Activated T-cell treated with anti-CD3 and anti-CD28 coated beads for 1 hour (primary cell): ENCODE measurements at places on chromosomes 7 and 10.

DNA sequence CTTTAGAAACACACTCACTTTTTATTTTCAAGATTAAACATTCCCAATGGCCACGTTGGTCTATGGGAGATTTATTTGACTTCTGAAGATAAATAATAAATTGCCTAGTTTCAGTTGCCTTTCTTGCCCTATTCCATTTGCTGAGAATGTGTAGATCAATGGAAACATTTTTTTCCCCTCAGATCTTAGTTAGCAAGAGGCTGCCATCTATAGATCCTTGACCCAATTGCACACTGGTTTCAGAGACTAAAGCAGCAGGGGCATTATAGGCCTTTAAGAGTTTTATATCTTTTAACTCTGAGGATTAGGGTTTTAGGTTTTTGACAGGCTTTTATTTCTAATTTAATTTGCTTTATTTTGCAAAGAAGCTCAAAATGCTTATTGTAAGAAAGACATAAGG is 163.2 kb upstream of the GPR26 start:
- no peak for DNase-seq

DNA sequence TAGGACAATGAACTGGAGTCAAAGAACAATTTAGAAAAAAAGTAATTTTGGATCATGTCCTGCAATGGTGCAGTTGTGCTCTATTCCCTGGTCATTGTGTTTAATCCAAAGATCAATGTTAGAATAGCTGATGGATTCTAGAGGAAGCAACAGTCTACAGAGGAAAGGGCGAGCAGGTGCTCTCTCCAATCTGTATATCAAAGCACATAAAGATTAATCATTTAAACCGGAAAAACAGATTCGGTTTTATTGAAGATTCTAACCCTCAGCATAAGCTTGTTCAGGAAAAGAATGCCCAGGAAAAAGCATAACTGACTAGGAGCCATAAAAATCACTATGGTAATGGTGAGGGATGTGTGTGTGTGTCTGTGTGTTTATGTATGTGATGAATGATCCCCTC is 110.3 kb downstream of the MALRD1 start:
- no peak for DNase-seq

GRCh38 chr7:3825491-3825890 is 524.4 kb downstream of the SDK1 start:
- DNase-seq: no peak

DNA sequence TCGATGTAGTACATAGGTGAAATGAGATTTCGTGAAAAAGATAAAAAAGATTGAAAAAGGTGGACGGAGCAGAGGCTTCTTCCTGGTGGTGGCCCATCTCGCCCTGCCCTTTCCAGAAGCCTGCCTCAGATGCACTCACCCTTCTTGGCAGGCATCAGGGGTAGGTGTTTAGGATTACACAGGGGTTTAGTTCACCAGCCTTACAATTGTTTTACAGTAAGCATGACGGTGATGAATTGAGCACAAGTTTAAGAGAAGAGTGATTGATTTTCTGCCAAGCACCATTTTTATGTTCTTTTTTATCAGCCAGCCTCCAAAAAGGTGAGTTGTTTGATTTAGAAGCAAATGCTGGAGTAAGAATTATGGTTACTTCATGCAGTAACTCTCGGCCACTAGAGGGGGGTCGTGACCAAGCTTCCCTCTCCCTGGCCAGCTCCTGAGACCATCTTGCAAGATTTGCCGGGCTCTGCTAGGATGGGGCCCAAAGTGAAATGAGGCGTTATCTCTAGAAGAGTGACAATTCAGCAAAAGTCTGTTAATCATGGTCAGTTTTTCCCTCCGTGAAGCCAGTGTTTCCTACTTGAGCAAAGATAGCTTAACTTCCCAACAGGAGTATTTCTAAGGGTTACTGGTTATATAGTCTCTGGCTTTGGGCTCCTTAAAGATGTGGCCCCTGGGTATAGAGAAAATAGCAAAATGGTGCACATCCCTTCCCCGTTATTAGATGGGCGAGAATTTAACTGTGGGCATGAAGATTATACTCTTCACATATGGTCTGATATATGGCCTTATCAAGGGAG is 228.8 kb downstream of the BMPER start:
- no peak for DNase-seq

DNA sequence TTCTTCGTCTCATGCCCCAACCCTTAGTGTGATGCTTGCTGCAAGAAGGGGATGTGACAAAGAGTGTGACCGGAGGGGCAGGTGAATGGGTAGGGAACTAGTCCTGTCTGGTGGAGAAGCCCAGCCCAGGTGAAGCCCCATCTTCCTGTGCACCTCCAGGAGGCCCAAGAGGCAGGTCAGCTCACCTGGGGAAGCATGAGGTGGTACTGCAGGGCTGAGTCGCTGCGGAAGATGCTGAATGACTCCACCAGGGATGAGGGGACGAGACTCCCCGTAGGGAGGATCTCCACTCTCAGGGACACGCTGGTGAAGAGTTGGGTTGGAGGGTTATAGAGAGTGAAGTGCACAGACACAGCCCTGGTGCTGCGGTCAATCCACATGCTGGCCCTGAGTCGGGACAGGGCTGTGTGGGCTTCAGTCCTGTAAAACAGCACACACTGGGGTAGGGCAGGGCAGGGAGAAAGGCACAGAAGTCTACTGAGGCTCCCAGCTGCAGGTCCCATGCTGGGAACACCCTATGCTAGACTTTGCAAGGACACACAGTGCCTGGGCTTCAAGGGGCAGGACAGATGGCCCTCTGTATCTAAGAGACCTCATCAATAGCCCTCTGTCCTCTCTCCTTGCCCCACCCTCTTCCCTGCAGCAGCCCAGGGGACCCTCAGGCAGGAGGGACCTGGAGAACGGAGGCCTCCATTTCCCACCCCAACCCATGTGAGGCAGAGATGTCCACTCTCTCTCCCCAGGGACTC is 136.5 kb downstream of the PKD1L1 start:
- DNase-seq: no peak

DNA sequence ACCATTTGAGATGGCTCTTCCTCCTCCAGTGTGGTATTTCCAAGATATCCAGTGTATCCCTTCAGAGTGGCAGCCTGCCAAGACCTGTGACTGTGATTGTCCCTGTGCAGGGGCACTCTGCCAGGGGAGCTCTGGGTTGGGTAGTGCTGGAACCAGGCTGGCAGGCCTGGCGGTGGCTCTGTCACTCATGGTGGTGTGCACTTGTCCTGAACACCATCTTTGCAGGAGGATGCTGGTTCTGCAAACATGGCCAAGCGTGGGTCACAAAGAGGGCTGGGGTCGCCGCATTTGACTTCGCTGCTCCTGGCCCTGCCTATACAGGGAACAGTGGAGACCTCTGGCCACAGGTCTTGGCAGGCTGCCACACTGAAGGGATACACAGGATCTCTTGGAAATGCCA is 205.2 kb downstream of the PRPF18 start:
- DNase-seq: no peak

GRCh38 chr10:79230328-79230830 is 116.9 kb upstream of the PPIF start:
- DNase-seq: no peak

DNA sequence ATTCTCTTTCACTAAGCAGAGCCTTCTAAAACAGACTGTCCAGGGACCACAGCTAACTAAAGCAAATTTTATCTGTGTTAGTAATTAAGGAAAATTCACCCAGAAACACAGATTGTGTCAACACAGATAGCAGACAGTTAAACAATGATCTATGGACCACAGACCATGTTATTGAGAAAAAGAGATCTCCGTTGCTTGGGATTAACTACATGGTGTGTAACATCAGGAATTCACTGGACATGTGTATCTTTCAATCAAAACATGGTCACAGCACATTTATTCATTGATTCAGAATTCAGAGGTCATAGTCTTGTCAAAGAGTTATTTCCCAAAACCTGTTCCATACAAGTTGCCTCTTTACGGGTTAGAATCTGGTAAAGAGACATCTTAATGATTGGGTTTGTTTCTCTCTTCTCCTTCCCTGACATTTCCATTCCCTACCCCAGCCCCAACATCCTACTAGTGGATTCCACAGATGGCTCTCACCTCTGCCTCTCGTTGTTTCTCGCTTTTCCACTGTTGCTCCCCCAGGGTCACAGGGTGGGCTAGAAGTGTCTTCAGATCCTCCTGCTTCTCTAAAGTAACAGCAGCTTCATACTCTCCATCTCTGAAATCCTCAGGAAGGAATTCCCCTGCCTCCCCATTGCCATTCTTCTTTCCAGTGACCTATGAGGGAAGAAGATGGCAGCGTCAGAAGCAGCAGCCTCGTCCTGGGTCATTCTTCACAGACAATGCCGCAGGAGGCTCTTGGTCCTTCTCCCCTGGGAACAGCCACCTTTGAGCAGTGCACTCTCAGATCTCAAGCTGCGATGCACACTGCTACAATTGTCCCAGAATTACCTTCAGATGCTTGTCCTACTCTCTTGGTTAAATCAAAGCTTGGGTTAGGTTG is 958 bp downstream of the ANKRD1 start:
- no peak for DNase-seq

GRCh38 chr7:106367664-106368063 is 82.9 kb upstream of the NAMPT start:
- no peak for DNase-seq

GRCh38 chr10:16867556-16867955 is 50.3 kb upstream of the RSU1 start:
- no peak for DNase-seq

DNA sequence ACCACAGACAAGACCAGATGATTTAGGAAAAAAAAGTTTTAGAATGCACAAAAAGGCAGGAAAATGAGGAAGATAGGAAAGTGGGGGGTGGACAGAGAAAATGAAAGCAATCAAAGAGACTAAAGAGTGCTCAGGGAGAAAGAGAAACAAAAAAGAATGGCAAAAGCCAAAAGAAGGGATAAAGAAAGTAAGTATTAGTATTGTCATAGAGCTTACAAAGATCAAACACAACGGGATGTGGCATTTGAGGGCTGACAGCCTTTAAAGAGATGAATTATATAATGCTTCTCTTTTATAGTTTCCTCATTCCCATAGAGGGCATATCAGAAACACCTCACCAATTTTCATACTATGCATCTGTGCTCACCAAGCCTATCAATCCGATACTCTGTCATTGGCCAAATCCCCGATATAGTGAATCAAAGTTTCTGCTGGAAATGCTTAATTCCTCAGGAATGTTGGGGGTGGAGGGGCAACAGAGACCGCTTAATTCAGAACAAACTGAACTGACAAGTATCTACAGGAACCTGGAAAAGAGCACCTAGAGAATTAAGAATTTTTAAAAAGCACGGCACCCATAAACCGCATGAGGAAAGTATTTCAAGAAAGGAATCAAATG is 2.7 kb downstream of the COG5 start:
- DNase-seq: no peak

GRCh38 chr7:7821517-7821916 is 103.1 kb upstream of the RPA3 start:
- no peak for DNase-seq

DNA sequence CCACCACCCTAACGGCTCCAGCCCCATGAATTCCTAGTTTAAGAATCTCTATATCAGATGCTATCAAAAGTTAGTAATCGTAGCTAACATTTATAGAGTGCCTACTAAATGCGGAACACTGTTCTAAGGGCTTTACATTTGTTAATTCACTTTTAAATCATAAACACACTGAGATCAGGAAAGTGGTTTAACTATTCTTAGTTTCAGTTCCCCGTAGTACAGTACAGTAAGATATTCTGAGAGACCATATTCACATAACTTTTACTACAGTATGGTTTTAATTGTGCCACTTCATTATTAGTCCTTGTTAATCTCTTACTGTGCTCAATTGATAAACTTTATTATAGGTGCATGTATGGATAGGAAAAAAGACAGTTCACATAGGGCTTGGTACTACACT is 22.5 kb downstream of the SYPL1 start:
- no peak for DNase-seq

DNA sequence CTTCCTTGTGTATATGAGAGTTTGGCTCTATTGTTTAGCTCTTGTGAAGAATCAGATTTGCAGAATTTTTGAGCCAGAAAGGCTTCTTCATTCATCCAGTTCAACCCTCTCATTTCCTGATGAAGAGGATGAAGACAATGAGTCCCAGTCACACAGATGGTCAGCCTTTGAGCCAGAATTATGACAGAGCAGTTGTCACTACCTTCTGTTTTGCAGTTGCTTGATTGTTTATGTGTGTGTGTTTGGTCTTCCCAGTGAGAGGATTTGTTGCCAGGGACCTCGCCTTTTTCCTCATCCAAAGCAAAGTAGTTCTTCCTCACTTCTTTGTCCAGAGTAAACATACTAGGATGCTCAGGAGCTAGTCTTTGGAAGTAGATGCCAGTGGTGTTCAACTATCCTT is 15.6 kb downstream of the MDFIC start:
- DNase-seq: no peak

DNA sequence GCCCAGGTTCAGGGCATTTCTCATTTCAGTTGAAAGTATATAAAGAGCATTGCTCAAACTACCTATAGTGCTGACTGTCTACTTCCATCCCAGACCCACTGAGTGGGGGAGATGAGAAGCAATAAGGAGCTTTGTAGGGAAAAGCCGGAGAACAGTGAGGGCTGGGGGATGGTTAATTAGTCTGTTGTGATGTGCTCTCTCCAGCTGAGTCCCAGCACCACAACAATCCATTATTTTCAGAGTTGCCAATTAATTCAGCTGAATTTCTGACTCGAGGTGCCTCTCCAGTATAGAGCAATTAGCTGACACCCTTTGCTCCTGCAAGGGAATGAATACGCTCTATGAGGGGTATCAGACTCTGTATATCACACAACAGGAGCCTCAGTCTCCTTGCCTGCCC is 1118.6 kb downstream of the SORCS3 start:
- no peak for DNase-seq

- no peak for DNase-seq
Measured at GRCh38 chr7:16770657-16771329, 17.2 kb downstream of the TSPAN13 start.

GRCh38 chr10:7610651-7611389 is 55.9 kb downstream of the ITIH5 start:
- DNase-seq: no peak

GRCh38 chr7:46943996-46944395 is 637.9 kb downstream of the TNS3 start:
- DNase-seq: no peak

DNA sequence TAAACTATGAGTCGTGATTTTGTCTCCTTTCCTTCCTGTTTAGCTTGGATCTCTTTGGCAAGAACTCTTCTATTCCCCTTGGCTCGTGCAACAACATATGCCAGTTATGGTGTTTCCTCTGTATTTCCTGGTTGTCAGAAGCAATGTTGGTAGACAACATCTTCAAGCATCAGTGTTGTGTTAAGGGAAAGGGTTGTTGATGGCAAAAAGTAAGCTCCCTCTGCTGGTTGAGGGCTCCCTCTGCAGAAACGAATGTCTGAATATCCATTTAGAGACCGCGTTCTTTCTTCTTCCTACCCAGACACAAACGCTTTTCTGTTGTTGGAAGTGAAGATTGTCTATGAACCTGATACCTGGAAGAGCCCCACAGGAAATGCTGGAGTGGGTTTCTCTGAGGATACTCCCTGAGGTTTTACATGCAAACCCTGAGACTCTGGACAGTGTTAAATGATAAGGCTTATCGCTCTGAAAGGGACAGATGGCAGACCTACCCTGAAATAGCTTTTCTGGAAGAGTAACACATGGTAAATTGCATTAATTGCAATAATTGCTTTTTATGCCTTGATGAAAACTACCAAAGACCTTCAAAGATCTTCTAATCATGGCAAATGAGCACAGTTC is 23.5 kb upstream of the C1QL3 start:
- no peak for DNase-seq
